ENCODE measurements at places on chromosomes 16 and 17.

DNA sequence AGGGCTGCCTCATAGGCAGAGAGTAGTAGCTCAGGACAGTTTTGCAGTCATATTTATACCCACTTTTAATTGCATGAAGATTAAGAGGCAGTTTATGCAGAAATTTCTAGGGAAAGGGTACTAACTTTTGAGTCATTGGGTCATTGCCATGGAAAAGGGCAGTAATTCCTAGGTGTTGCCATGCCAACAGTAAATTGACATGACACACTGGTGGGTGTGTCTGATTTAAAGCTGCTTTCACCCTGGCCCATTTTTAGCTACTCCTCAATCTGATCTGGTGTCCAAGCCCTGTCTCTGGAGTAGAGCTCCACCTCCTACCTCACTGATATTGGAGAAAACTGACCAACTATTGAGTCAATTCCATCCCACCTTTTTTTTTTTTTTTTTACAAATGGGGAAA is 161.5 kb upstream of the ZKSCAN2 start:
- DNase-seq, result no peak

- no peak for DNase-seq
Measured at GRCh38 chr16:9429646-9430330, 338.3 kb downstream of the HAPSTR1 start.

GRCh38 chr17:45992175-45992574 is 6.9 kb upstream of the STH start:
- no peak for DNase-seq

GRCh38 chr17:28118362-28118761 is 75.9 kb downstream of the NLK start:
- no peak for DNase-seq

GRCh38 chr17:38981636-38982035 is 14.4 kb upstream of the FBXO47 start:
- DNase-seq, result no peak
